ENCODE measurements at places on chromosomes 2 and 18. TPM values are rescaled to one million over a fixed set of nuclear protein-coding genes. Genes with fewer than 3 reads are reported as not detected.

DNA sequence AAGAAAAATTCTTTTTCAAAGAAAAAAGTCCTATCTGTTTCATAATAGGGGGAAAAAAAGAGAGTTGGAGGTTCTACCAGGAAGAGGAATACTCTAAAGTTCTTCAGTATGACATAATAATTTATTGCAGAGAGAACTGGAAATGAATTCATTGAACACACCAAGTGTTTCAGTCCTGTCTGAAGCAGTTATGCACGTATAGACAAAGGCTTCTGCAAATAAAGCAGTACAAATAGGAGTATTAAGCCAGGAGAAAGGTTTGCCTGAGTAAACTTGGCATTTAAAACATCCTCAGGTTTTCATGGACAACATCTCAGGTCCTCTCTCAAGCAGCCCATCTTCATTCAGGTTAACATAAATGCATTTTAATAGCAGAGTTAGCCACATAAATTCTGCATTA lies 141.6 kb downstream of the CCDC148 start:
- DNase-seq, result no peak

The UGT1A10 gene
- not detected for total RNA-seq

DNA sequence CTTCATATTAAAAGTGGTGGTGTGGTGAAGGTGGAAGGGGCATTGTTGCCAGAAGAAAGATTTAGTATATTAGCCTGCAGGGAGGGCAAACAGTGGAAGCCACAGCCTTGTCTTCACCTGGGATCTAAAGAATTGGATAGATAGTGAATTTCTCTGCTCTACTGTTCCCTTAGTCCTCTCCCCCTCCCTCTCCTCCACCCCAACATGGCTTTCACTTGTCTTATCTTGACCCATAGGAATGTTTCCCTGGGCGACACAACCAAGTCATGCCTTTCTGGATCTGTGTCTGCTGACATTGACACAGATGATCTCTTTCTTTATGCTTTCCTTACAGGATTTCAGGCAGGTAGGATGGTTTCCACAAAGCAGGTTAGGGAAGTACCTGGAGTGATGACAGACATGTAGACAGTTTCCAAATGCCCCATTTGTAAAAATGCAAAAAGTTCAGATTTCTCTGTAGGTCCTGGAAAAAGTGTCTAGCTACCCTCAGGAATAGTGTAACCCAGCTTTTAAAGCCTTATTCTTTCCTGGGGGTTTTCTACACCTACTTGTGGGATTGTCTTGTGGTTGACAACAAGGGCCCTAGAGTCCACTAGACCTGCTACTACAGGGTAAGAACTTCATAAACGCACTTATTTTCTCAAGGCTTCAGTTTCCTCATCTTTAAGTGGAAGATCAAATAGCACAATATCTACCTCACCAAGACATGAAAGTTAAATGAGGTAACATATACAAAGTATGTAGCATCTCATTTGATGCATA lies 184.2 kb upstream of the SP5 start:
- no peak for DNase-seq

- DNase-seq, result peak; percentile 35
These were observed 29.0 kb downstream of the PSME4 start for GRCh38 chr2:53941749-53942148.

DNA sequence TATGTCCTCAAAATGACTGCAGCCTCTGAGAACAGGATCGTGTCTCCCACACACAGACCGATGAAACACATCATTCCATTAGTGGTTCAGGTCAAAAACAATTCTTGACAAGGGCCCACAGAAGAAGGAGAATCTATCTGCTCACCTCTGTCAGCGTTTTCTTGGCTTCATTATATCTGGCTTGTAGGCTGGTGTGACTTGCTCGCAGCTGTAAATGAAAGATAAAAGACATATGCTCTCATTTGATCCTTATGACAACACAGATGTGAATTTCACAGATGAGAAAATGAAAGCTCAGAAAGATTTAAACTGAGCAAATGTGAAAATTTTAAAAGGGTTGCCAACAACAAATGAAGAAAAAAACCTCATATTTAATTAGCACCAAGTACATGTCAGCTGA lies 61.6 kb downstream of the CCDC93 start:
- DNase-seq, result no peak

DNA sequence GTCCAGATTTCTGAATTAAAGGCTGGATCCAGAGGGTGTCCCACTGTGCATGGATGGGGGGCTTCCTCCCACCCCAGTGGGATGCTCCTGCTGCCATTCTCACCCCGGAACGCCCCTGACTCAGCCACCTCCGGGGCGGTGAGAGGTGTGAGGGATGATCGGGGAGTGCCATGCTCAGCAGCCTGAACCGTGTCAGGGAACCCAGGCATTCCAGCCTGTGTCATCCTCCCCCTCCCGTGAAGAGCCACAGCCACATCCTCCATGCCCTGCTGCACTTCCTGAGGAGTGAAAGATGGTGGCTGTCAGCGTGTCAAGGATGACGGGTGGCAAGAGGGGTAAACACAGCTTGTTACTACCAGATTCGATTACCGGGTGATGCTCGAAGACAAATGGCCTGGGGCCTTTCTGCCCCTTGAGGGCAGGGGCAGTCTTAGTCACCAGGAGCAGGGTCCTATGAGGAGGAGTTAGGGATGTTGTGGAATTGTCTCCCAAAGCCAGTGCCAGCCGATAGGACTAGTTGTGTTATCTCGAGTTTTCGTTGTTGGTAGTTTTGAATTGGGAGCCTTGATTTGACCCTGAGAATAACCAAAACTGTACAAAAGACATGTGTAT lies 80.8 kb downstream of the TCF7L1 start:
- DNase-seq, result no peak

The SIX3 gene
- total RNA-seq, result not detected

- no peak for DNase-seq
These were observed 28.6 kb upstream of the NFU1 start for GRCh38 chr2:69465513-69466456.

DNA sequence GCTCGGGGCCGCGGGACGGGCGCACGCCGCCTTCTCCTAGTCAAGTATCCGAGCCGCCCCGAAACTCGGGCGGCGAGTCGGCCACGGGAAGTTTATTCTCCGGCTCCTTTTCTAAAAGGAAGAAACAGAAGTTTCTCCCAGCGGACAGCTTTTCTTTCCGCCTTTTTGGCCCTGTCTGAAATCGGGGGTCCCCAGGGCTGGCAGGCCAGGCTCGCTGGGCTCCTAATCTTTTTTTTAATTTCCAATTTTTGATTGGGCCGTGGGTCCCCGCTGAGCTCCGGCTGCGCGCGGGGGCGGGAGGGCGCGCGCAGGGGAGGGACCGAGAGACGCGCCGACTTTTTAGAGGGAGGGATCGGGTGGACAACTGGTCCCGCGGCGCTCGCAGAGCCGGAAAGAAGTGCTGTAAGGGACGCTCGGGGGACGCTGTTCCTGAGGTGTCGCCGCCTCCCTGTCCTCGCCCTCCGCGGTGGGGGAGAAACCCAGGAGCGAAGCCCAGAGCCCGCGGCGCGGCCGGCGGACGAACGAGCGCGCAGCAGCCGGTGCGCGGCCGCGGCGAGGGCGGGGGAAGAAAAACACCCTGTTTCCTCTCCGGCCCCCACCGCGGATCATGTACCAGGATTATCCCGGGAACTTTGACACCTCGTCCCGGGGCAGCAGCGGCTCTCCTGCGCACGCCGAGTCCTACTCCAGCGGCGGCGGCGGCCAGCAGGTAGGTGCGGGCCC lies 617 bp downstream of the FOSL2 start:
- peak; percentile 52 for DNase-seq

DNA sequence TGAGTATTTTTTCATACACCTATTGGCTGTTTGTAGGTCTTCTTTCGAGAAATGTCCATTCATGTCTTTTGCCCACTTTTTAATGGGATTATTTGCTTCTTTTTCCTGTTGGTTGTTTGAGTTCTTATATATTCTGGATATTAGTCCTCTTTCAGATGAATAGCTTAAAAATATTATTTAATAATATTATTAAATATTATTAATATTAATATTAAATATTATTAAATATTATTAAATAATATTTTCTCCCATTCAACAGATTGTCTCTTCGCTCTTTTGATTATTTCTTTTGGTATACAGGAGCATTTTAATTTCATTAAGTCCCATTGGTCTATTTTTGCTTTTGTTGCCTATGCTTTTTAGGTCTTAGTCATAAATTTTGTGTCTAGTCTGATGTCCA lies 361.9 kb downstream of the TSN start:
- no peak for DNase-seq

The EPB41L3 gene
- 0.57 TPM for total RNA-seq

GRCh38 chr18:42929857-42930256 lies 185.6 kb downstream of the RIT2 start:
- no peak for DNase-seq

DNA sequence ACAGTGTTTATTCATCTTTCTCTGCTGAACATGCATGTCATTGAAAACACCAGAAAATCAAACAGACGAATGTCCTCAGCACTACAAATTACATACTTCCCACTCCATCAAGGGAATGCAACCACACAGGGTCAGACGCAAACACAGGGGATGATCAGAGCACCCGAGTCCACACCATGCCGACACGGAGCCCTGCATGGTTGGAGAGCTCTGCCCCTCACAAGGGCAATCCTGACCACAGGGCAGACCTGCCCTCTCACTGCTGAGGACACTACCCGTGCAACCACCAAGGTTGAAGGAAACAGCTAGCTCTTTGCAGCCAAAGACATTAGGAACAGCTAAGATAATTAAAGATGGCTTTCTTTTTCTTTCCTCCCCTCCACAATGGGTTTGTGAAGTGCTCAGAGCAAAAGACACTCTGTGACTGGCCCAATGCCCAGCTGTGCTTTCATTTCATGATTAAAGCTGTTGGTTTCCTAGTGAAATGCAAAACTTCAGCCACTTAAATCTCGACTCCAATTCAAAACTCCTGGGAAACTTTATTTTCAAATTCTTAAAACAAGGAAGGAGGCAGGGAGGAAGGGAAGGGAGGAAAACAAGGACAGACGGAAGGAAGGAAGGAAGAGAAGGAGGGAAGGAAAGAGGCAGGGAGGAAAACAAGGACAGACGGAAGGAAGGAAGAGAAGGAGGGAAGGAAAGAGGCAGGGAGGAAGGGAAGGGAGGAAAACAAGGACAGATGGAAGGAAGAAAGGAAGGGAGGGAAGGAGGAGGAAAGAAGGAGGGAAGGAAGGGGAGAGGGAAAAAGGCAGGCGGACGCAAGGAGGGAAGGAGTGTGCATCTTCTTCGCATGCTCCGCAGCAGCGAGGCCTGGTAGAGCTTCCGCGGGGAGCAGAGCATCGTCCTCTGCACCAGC lies 65.8 kb downstream of the NDUFA10 start:
- DNase-seq, result no peak

DNA sequence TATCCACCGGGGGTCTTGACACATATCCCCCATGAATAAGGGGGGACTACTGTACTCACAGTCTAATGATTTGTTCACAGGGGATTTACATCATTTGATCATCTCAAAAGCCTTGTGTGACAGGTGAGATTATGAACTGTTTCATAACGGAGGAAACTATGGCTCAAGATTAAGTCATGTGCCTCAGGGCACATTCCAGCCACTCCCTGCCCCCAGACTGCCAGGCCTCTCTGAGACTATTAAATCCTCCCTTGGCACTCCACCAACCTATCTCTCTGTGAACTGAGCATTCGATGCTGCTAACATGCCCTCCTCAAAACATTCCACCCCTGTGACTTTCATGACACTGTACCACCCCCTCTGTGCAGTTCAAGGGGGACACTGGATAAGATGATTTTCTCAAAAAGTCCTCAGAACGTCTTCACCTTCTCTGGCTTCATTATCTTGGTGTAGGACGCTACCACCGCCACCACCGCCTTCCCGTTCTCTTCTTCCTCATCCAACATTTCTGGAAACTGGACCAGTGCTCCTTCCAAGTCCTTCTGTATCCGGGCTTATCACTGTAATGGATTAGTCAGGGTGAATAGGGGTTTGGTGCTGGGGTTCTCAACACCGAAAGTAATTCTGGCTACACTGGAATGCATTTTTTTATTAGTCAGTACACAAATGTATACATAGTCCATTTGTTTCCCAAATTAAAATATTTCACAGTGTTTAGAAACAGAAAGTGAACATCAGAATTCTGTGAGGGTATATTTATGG lies 169.6 kb downstream of the KCNS3 start:
- no peak for DNase-seq

DNA sequence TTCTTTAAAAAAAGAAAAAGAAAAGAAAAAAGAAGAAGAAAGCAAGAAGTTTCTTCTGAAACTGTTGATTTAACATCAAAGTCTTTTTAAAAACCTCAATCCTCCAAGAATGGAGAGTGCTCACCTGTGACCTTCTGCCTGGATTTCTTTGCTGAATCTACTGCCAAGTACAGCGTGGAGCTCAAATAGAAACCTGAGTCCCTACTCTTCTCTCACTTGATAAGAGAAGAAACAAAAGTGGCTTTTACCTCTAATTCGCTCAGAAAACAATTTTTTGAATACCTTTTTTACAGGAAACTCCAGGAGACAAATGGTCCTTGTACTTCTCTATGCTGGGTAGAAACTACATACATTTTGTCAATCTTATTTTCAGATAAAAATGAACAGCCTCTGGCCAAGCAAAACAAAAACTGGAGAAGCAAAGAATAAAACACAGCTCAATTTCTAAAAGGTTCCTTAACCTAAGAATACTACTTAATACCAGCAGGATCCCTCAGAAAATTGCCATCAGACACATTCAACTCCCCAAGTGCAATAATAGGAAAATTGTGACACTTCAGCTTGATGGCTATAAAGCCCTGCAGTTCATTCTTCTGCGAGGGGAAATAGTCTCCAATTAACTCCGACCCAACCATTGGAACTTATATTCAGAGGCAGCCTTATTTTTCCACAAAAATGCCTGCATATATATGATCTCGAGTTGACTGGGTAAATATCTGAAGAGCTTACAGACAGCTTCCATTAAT lies 85.8 kb downstream of the GRB14 start:
- DNase-seq, result no peak

GRCh38 chr18:79935098-79935480 lies 16.4 kb downstream of the SLC66A2 start:
- DNase-seq, result no peak
